ENCODE measurements at places on chromosomes 11 and 22. TPM values are rescaled to one million over a fixed set of nuclear protein-coding genes. Genes with fewer than 3 reads are reported as not detected.

DNA sequence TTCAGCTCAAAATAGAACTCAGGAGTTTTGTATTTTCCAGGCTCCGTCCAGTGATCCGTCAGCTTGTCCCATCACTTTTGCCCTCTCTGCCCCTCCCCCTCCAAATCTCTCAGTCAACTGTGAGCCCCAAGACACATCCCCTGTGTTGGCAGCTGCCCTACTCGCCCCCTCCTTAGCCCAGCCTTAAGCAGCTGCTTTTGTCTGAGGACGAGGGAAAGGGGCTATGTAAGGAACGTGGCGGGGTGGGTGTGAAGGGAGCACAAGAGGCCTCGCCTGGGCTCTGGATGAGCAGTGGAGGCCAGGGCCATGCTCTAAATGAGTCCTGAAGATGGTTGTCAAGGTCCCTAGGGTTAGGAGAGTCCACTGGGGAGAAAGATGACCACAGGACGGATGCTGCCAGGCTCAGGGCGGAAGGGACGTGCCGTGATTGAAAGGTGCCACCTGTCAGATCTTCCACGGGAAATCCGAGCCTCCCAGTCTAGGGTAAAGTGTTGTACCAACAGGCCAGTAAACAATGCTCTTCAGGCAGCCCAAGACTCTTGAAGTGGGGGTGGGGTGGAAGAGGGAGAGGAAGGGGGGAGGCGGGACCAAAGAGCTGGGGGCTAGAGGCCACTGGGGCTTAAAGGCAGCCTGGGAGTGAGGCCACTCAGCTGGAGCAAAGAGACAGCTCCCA, at the start of gene SMTNL1:
SMTNL1 (plus strand) TSS at position 649 of the 673 bp plus-strand sequence. CDS start 5,048 bp downstream, outside the sequence.
- DNase-seq: no peak

GRCh38 chr11:123129920-123130319, 65.1 kb downstream of the CLMP start:
- DNase-seq: no peak

DNA sequence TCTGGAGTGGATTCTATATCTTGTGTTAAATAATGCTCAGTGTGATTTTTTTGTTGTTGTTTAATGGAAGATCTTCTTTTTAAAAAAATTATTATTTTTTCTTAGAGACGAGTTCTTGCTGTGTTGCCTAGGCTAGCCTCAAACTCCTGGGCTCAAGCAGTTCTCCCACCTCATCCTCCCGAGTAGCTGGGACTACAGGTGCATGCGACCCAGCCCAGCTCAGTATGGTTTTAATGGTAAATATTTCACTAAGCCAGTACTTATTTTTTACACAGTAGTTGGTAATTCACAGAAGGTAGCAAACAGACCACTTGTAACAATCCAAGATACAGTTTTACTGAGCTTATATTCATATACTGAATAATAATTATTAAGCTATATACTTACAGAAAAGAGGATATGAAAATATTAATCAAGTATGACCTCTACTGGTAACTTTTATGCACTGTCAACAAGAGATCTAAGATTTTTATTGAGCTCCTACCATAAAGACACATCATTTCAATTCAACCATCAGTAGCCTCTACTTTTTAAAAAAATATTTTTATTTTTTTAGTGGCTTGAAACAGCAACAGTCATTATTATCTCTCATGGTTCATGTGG, 6.1 kb upstream of the CD59 start:
- DNase-seq: no peak

DNA sequence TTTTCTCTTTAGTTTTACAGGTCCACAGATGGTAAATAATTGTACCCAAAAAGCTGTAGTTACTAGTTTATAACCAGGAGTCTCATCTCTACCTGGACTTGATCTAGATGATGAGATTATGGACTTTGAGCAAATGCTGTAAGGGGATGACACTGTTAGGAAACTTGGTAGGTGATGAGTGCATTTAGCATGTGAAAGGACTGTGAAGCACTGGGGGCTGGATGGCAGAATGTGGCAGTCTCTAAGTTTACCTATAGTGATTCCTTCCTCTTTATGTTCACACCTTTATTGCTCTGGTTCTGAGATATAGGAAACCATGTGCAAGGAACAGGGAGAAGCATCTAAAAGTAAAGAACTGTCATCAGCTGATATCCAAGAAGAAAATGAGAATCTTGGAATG, 230.7 kb upstream of the CHORDC1 start:
- no peak for DNase-seq

TRIM48 gene
- total RNA-seq: not detected

GRCh38 chr11:93477684-93478234, 65.4 kb downstream of the SMCO4 start:
- DNase-seq: no peak

SHANK2 gene
- 33.1 TPM for total RNA-seq

- DNase-seq: no peak
Measured at GRCh38 chr22:27682437-27682836, 119.1 kb downstream of the MN1 start.

- no peak for DNase-seq
Measured at GRCh38 chr11:83574519-83574918, 288.4 kb upstream of the CCDC90B start.
